ENCODE measurements at places on chromosomes 6 and 20. TPM values are rescaled to one million over a fixed set of nuclear protein-coding genes. Genes with fewer than 3 reads are reported as not detected.

- no peak for DNase-seq
Observed at GRCh38 chr6:110097443-110097842, 82.0 kb downstream of the WASF1 start.

- DNase-seq: no peak
Observed at GRCh38 chr6:81085431-81085790, 667.1 kb downstream of the TENT5A start.

The SSTR4 gene
- total RNA-seq: not detected

The RIMS1 gene
- 0.83 TPM for total RNA-seq

The OR2B6 gene
- not detected for total RNA-seq
